CD4-positive, alpha-beta T cell treated with Interleukin-21 for 1 hour (primary cell): ENCODE measurements at places on chromosomes 5 and 9.

DNA sequence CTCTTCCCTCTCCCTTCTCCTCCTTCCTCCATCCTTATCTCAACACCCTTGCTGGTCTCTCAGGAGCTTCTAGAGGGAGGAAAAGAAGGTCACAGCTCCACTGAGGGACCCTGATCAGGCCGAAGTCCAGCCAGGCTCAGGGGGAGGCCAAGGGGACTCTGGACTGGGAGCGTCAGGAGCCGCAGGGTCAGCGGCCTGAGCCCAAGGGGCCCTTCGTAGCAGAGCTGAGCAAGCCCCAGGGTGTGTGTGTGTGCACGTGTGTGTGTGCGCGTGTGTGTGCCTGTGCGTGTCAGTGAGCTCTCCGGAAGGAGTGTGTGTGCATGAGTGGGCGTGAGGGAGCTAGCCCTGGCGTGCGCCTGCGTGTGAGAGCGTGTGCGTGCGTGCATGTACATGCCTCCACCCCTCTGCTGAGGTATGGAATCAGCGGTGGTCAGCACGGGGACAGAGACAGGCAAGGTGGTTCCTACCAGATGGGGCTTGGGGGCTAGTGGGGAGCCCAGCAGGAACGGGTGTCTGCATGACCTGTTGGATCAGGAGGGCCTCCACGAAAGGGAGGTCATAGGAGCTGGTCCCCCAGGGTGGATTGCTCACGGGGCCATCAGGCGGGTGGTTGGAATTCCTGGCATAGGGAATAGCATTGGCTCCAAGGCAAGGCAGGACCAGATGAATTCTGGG is 10.0 kb upstream of the AGPAT2 start:
- no peak for DNase-seq

DNA sequence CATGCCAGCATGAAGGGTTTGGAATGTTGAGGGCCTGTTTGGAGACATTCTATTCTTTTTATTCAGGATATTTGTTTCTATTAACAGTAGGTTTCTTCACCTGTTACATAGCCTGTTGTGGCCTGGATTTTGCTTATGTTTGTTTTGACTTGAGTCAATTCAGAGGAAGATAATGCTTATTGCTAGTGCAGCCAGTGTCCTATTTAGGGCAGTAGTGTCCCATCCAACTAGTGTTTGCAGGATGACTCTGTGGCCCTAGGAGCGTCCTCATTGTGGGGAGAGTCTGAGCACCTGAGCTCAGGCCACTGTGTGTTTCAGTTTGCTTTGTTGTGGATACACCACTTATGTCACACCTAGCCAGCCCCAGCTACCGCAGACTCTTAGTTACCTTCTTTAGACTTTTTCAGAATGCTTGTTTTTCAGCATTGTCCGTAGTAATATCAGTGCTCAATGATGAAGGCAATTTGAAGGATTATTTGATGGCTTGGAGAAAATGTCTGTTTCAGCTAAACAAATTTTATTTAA is 90.3 kb downstream of the ARHGEF28 start:
- no peak for DNase-seq

- DNase-seq = no peak
These were observed 81.5 kb downstream of the NIPBL start for GRCh38 chr5:36957953-36958537.

- no peak for DNase-seq
These were observed 14.7 kb downstream of the EQTN start for GRCh38 chr9:27282269-27282668.

GRCh38 chr9:114389612-114390368 is 2.0 kb upstream of the AKNA start:
- DNase-seq = no peak

DNA sequence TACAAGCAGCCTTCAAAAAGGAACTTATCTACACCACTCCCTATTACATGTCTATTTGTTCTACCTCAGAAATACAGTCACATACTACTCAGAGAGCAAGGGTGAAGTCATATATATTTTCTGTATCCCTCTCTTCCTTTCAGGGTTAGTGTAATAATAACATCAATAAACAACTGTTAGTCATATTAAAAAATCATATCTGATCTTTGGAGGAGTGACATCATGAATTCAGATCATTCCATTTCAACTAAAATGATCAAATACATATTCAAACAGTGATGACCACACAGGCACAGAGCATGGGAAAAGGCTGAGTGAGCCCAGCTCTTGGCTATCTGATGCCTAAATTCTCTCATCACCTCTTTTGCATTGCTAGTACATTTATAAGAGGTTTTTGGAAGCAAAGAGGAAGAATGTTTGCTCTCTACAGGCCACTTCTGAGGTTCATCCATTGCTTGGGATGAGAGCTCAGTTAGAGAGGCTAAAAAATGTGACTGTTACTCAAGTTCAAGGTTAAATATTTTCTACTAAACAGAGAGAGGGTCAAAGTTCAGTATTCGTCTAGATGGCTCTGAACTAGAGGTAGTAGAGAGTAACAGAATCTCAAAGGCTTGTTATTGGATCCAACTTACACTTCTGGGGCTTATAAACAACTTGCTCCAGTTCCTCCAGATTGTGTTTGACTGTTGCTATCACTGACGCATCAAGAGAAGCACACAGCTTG is 39.0 kb downstream of the RIGI start:
- DNase-seq = no peak

GRCh38 chr9:2213830-2214468 is 198.8 kb downstream of the SMARCA2 start:
- DNase-seq = no peak

GRCh38 chr5:40714001-40714400 is 34.3 kb downstream of the PTGER4 start:
- DNase-seq = no peak

- DNase-seq = no peak
These were observed 2123.7 kb upstream of the C9orf72 start for GRCh38 chr9:29697011-29697410.

DNA sequence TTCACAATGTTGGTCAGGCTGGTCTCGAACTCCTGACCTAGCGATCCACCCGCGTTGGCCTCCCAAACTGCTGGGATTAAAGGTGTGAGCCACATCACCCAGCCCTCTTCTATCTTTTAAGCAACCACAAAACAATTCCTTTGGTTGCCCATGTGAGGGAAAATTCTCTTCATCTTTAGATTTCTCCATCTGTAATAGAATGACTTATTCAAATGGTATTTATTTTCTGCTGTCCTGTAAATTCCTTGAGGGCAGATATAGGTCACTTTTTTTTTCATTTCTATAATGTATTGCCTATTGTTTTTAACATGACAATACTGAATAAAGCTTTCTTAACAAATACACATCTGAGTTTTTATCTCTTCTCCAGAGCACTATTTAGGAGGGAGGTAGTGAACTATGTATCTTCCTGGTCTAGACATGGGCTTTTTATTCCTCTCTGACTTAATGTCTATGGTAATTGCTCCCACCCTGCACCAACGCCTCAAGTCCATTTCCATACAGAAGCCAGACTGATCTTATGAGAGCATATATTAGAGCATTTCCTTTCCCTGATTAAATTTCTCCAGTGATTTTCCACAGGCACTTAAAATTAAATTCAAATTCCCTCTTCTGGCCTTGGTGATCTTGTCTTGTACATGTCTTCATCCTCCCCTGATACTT is 595.6 kb downstream of the CAAP1 start:
- DNase-seq = no peak

GRCh38 chr9:34651876-34652601 is at the start of gene IL11RA:
Gene IL11RA, plus strand, starts transcription at chr9:34652185. Its CDS starts 3,033 bp downstream, at chr9:34655218.
- peak; percentile 30 for DNase-seq

DNA sequence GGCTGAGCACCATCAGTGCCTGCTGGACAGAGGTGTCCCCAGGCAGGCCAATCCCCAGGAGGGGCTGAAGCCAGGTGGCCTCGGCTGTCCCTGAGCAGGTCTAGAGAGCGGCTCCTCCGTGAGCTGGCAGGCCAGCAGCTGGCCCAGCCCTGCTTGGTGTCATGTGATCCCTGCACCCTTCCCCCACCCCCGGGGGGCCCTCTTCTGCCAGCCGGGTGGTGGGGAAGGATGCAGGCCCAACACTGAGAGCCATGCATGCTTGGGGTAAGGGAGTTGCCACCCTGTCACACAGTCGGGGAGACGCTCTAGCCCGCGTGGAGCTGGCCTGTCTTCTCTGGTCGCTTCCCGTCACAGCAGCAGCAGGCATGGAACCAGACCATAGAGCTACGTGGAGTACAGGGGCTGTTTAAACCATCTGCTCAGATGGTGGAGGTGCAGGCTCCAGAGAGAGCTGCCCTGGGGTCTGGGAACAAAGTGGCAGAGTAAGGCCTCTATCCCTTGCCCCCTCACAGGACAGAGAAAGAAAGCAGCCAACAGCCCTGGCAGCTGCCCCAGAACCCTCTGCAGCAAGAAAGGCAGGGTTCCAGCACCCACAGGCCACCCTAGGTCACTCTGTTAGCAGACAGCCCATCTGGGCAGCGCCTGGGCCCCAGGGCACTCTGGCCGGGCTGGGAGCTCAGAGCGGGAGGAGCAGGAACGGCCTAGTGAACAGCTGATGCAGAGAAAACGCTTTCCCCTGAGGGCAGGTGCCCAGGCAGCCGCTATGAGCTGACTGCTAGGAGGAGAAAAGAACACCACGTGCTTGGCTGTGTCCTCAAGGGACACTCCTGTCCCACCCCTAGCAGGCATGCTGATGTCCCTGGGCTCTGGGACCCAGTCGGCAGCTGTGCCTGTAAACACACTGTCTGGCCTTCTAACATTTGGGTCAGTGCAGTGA is 6.8 kb downstream of the RALGDS start:
- DNase-seq = no peak

DNA sequence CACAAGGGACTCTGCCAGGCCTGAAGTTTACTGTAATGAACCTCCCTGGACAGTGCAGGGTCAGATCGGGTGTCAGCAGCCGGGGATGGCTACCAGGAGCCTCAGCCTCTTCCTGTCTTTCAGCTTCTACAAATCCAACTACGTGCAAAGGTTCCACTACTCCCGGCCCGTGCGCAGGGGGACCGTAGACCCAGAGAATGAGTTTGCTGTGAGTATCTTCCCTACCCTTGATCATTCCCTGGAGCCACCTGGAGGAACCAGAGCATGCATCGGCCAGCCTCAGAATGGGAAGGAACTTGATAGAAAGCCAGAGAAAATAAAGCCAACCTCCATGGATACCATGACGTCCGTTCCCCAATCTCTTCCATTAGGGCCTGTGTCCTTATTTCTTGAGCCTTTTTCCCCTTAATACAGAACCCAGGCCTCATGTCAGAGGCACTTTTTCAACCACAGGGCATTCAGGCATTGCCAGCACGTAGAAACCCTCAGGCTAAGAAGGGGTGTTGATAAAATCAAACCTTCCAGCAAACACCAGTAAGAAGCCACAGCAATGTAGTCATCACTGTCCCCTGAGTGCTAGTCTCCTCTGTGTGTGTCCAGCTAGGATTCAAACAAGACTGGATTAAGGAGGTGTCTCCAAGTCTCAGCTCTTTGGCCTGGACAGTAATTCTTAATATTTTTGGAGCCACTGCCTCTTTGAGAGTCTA is 49.0 kb upstream of the FOXI1 start:
- no peak for DNase-seq

- DNase-seq = no peak
These were observed 33.0 kb upstream of the PPP2CA start for GRCh38 chr5:134258896-134259295.

- DNase-seq = no peak
These were observed 55.7 kb upstream of the CARTPT start for GRCh38 chr5:71663191-71663969.

- peak; percentile 41 for DNase-seq
These were observed 148.7 kb upstream of the ERCC6L2 start for GRCh38 chr9:95726756-95727155.

GRCh38 chr5:111461255-111461671 is 51.1 kb downstream of the STARD4 start:
- DNase-seq = no peak

- no peak for DNase-seq
These were observed 111.4 kb downstream of the ENC1 start for GRCh38 chr5:74529101-74529500.

GRCh38 chr5:88081877-88082276 is 186.8 kb downstream of the TMEM161B start:
- no peak for DNase-seq

DNA sequence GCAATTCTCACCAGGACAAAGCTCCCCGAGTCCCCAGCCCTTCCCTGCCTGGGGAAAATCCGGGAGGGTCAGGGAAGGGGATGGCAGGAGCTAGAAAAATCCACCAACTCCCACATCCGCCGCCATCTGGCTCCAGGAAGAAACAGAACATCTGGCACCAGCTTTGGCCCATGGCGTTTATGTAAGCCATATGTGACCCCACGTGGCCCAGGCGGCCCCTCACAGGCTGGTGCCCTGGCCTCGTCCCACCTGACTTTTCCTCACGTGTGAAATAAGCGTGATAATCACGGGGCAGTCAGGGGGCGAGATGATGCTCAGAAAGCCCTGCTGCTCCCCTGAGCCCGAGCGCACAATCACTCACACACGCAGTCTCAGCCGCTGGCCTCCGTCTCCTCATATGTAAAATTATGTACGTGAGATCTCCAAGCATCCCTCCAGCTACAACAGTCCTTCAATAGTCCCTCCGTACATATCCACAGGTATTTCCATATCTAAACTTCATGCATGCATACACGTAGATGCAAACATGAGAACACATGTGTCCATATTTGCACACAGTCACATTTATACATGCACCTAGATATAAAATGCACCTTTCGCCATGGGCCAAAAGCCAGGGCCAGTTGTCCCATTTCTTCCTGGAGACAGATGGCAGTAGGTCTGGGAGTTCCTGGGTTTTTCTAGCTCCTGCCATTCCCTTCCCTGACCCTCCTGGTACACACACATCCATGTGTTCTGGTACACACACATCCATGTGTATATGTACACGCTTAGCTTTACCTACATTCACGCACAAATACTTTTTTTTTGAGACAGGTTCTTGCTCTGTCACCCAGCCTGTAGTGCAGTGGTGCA is 28.9 kb downstream of the PLPP7 start:
- no peak for DNase-seq

DNA sequence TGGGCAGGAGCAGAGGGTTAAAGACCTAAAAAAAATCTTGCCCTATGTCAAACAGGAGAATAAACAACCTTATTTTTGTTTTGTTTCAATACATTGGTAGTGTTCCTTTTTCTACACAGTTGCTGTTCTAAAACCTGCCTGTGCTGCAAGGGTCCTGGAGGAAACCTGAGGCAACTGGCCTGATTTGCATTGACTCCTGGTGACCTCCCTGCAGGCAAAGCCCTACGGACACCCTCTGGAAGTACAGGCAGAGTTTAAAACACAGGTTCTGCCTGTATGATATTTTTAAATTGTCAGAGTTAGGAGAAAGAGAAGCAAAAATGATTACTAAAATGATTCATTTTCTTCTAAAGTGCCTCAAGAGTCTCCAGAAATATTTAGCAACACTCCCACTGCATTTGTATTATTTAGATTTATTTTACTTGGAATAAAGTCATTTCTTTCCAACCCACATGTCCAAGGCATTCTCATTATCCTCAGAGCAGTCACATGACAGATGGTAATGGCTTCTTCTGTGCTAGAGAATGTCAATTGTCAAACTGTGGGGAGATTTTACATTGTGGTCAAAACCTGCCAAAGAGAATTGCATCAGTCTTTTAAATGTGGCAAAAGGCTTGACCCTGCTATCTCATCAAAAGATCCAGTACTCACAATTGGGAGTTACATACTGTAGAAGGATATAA is 559.6 kb downstream of the CETN3 start:
- no peak for DNase-seq
